ENCODE measurements at places on chromosomes 3 and 15.
A peak's percentile ranks its signal among the peaks of the same experiment; 100 is the strongest.

GRCh38 chr15:67753891-67754290, 71.4 kb upstream of the SKOR1 start:
- no peak for DNase-seq

DNA sequence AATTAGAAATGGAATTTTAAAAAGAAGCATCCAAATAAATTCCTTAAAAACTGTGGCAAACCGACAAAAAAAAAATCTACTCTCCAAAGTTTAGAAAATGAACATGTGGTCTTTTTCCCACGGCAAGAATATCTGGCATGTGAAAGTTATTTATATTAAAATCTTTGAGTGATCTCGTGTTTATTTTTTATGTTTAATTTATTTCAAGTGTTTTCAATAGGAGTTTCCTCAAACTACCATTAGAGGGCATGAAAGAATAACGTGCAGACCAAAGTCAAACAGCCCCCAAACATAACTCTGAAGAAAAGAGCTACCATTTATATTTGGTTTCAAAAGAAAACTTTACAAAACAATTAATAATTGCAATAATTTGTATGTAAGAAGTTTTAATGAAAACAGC, 286.4 kb downstream of the ZIC4 start:
- peak; percentile 38 for DNase-seq

GRCh38 chr3:78781351-78781750, 986.4 kb downstream of the ROBO1 start:
- DNase-seq: no peak

DNA sequence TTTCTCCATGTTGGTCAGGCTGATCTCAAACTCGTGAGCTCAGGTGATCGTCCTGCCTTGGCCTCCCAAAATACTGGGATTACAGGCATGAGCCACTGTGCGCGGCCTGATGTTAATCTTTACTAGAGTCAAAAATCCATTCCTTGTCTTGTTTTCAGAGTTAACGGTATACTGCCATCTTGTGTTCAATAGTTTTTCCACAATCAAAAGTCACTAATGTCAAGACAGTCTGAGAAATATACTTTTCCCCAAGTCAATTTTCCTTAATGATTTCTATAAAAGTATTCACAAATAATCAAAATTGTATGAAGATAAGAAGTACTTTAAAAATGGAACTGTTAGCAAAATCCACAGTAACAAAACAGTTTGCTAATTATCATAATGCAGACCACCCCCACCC, 8.5 kb downstream of the CRBN start:
- peak; percentile 6 for DNase-seq

All from fibroblast of skin of abdomen (primary cell).